Heart left ventricle (tissue), 16 donors: ENCODE measurements at places on chromosomes 11 and 22. TPM values are rescaled to one million over a fixed set of nuclear protein-coding genes. Genes with fewer than 3 reads are reported as not detected.

MAFF gene
- total RNA-seq, result 1.9 TPM

DNAL4 gene
- 15.9 TPM for total RNA-seq

DDI1 gene
- total RNA-seq, result not detected

GAS2 gene
- total RNA-seq, result 23.0 TPM

TMEM191B gene
- total RNA-seq, result not detected

H19 gene
- total RNA-seq, result 303 TPM

PVALB gene
- total RNA-seq, result not detected

BIRC3 gene
- total RNA-seq, result 9.4 TPM

CYP2R1 gene
- total RNA-seq, result 8.7 TPM

CEND1 gene
- total RNA-seq, result 0.36 TPM
